NCI-H226 (cell line): ENCODE measurements at places on chromosomes 13 and 19.
A peak's percentile ranks its signal among the peaks of the same experiment; 100 is the strongest.

DNA sequence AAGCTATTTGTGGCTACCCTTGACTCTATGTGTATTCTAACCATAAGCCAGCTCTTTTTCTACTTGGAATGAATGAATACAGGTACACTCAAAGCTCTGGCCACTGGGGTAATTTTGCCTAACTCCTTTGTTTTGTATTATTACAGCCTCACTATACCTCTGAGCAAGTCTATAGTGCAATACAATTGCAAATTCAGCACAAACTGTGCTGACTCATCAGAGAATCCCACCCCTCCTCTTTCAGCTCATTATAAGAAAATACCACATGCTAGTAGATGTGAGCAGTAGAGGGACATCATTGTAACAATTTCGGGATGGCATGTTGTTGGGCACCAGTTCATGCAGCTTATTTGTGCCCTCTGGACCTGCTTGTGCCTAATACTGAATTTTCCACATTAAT lies 1382.2 kb downstream of the SLITRK5 start:
- no peak for DNase-seq

- DNase-seq: no peak
Observed at GRCh38 chr13:99686944-99687411, 185.7 kb downstream of the TM9SF2 start.

DNA sequence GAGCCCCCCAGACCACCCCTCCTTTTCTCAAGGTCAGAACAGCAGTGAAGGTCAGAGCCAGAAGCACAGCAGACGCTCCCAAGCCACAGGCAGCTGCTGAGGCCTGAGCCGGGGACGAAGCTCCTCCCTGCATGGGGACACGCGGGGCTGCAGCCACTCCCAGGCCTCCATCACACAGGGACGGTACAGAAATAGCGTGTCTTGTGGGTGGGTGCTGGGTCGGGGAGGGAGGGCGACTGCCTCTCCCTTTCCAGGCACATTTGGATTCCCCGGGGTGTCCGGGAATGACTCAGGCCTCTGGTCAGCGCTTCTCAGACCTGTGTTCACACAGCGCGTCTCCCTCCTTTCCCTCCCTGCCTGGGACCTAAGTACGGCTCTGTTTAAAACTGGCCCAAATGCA lies 33.2 kb downstream of the RASA3 start:
- DNase-seq: peak; percentile 81

GRCh38 chr13:44155422-44156293 lies 218.0 kb upstream of the SERP2 start:
- DNase-seq: no peak

DNA sequence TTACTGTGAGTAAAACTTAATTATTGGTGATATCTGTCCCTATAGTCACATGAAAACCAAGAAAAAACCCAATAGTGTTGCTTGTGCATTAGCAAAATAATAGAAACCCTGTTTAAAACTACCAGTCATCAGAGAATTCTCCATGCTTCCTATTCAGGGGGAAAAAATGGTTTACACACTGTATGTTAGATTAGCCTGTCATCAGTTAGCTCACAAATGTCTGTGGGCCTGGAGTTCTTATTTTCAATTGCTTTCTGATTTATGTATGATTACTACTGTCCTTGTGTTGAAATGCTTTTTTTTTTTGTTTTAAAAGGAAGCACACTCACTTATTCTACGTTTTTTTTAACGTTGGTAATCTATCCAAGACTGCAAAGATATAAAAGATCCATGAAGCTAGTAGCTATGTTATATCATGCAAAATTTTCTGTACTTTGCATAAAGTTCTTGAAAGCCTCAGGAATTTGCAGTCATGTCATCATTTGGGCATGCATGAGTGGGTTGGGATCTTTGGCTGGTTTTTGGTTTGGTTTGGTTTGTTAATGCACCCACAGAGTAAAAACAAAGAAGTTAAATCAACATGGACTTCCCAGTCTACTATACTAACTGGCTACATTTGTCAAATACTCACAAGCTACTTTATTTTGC lies 25.9 kb downstream of the RXFP2 start:
- DNase-seq: no peak

DNA sequence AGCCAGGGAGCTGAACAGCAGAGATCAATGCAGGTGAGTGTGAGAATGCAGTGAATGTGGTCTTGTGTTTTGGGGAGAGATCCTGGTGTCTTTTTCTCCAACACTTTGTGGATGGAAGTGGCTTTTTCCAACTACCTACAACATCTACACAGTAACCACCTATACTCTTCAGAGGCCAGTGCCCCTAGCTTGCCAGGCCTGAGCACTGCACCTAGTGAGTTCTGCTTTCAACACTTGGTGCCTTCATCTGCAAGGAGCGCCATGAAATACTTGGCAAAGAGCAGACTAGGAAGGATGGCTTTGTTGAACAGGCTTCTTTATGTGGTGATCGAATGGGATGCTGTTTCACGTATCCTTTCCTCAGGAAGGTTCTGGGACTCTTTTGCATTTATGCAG lies 21.3 kb upstream of the HMGB1 start:
- no peak for DNase-seq

DNA sequence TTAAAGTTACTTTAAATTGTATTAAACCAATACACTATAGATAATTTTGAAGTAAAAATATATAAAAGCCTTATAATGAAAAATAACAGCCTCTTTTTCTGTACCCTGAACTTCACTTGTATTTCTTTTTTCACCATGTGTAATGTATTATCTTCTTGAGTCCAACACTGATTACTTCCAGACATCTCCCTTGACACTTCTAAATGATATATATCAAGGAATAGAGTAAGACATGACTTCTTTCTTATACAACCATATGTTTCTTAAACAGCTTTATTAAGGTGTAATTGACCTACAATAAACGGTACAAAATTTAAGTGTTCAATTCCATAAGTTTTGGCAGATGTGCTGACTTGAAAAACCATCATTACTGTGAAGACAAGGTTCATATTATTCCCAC lies 531.9 kb downstream of the OLFM4 start:
- no peak for DNase-seq

DNA sequence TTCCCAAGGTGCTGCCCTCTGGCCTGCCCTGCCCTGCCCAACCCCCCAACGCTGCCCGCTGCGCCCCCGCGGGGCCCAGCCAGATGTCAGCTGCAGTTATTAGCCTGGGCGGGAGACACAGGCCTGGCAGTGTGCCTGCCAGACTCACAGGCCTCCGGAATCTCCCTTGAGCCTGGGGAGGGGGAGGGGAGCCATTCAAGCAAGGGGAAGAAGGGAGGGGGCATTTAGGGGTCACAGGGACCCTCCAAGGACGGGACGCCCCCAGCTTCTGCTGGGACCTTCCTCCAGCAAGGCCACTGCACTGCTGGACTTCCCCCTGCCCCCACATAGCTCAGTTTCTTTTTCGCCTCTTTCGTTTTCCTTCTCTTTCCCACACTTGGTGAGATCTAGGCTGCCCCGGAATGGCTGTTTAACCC lies 2.6 kb upstream of the JUNB start:
- DNase-seq: peak; percentile 49

DNA sequence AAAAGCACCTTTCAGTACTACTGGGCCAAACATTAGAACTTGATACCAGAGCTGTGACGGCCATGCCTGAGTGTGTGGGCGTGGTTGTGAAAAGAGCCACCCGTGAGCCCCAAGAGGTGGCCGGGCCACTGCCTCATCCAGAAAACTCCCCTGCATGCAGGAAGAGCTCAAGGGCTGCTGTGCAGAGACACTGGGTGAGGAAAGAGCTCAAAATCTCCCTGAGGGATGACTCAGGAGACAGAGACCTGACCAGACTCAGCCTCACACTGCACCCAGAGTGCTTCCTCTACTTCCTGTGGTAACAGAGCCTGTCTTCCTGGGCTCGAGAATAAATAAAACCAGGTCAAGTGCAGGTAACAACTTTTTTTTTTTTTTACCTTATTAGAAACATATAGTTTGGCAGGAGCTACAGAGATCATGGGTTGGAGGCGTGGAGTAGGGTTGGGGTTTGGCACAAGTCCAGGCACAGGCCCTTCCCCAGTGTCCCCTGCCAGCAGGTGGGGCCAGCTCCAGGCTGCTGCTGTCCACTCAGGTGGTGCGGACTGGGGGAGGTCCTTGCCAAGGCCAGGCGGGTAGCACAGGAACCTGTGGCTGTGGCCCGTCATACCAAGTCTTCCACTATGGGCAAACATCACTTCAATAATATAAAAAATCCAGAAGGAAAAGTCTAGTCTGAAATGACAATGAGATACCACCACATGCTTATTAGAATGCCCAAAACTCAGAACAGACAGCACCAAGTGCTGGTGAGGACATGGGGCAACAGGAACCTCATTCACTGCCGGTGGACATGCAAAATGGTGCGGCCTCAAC lies 25.5 kb downstream of the ELL start:
- DNase-seq: peak; percentile 67

DNA sequence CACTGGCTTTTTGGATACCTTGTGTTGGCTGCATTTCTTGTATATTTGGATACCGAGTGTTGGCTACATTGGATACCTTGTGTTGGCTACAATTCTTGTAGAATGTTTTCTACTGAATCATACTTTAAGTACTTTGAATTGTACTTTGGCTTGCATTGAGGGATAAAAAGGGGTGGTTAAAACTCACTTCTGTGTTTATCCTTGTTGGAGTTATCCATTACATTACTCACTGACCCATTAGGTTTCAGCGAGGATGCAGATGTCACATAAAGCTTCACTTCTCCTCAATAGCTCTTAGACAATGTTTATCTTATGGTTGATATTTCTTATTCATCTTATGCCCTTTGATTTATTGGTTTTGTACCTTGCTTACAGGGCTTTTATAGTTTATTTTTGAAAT lies 43.1 kb downstream of the PDS5B start:
- no peak for DNase-seq

DNA sequence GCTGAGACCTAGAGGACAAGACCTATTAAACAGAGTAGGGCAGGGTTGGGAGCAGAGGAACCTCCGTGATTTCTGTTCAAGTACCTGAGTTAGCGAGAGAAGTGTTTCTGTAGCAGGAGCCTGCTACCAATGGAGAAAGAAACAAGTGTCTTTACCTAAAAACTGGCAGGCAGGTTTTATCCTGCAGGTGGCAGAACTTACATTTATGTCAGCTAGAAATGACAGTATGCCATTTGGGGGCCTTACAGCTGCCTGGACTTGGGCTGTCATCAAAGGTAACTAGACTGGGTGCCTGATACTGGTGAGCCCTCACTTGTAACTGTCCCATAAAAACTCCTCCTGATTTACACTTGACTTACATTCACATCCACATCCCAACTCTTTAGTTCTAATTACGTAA lies 185.3 kb upstream of the MIR17HG start:
- no peak for DNase-seq

GRCh38 chr13:94928127-94928775 lies 215.9 kb upstream of the SOX21 start:
- DNase-seq: no peak

- DNase-seq: no peak
Observed at GRCh38 chr19:35195830-35196229, 32.7 kb downstream of the FAM187B start.

- DNase-seq: peak; percentile 8
Observed at GRCh38 chr13:23950736-23951510, 53.6 kb upstream of the C1QTNF9B start.

DNA sequence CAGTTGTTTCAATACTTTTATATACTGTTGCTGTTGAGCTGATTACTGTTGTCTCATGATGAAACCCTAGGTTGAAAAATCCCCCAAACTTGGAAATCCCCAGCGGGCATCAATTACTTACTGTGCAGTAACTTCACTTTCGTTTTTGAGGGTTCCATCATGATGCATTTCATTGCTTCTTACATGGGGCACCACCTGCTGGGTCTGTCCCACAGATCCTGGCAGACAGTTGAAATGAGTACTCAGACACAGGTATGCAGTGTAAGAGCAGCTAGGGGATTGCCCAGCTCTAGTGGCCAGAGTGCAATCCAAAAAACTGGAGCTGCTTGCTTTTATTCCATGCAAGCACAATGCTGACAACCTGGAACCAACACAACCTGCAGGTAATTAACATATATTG lies 132.5 kb upstream of the ZNF91 start:
- DNase-seq: no peak

- DNase-seq: peak; percentile 95
Observed at GRCh38 chr19:1189419-1189818, 15.4 kb upstream of the SBNO2 start.

GRCh38 chr13:50783717-50784290 lies 59.7 kb downstream of the DLEU7 start:
- DNase-seq: no peak

DNA sequence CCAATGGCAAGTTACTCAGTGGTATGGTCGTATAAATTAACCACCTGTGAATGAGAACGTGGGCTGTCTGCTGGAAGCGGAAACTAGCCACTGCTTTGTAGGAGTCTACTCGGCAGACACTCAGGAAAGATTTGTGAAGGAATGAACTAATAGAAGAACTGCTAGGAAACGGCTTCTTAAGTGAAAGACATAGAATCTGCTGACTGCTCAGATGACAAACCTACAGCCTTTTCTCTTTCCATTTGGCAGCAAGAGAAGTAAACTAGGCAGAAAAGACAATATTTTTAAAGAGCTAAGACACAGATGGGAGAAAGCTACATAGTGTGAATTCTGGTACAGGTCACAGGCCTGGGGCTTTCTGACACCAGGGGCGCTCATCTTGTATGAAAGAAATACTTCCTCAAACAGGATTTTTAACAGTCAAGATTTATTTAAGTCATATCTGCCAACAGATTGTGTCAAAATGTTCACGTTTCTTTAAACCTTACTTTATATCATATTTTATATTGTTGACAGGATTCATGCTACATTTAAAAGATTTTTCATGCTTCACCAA lies 78.4 kb downstream of the MIPEP start:
- no peak for DNase-seq

GRCh38 chr13:108322206-108322824 lies 52.8 kb downstream of the TNFSF13B start:
- DNase-seq: peak; percentile 31

DNA sequence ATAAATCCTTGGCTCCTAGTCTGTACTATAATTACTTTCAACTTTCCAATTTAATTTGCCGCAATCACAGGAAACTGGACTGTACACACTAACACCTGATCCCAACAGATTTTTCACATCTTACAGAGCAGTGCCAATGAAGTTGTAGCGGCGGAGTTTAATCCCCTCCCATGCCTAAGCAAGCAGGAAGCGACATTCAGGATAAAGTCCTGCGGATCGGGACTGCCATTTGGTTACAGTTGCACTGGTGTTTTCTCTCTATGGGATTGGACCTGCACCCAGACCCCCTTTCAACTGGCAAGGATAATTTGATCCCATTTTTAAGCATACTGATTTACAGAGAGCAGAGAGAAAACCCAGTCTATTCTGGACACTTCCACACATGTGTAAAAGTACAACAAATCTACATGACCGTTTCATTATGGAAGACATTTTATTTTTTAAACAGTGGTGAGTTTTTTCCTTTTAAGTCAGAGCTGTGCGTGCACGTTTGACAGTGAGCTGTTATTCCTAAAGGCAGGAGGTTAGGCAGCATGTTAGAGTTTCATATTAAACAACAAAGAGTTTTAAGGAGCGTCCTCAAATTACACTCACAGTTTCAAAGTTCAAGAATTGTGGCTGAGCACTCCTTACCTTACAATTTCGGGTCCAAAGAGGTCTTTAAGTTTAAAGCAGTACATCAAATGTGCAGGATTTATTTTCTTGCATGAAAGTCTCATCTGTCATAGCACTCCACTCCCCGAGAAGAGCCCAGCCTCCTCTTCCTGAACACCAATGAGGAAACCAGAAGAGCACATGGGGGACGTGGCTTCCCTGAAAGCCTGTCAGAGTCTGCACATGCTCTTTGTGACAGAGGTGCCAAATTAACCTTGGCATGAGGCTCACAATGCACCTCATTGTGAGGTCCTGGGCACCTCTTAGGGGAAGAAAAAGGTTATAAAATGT lies 141.6 kb upstream of the RFC3 start:
- no peak for DNase-seq

GRCh38 chr19:48405850-48406249 lies 12.4 kb downstream of the GRIN2D start:
- DNase-seq: peak; percentile 17

GRCh38 chr13:76012091-76012721 lies 376.1 kb downstream of the LMO7 start:
- DNase-seq: peak; percentile 74
